AG04450 (cell line): ENCODE measurements at places on chromosomes 1 and 21.

DNA sequence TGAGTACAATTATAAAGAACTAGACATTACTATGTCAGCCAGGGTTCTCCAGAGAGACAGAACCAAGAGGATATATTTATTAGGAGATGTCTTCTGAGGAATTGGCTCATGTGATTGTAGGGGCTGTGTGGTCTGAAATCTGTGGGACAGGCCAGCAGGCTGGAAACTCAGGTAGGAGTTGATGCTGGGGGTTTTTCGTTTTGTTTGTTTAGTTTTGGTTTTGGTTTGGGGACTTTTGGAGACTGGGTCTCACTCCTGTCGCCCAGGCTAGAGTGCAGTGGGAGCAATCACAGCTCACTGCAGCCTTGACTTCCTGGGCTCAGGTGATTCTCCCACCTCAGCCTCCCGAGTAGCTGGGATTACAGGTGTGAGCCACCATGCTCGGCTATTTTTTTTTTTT lies 132.9 kb upstream of the ERRFI1 start:
- no peak for DNase-seq

DNA sequence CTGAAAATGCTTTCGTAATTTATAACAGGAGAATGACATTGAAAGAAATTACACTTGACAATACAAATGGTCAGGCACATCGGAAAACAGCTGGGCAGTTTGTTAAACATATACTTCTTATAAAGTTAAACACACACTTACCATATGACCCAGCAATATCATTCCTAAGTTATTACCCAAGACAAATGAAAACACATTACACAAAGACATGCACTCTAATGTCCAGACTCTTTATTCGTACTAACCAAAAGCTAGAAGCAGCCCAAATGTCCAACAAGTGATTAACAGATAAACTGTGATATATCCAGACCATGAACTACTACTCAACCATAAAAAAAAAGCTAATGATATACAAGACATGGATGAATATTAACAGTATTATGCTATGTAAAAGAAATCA lies 8.5 kb downstream of the AKT3 start:
- peak; percentile 27 for DNase-seq

- DNase-seq = no peak
Observed at GRCh38 chr1:15212216-15212953, 34.6 kb upstream of the FHAD1 start.

- DNase-seq = no peak
Observed at GRCh38 chr1:171379846-171380245, 65.9 kb downstream of the FMO4 start.

DNA sequence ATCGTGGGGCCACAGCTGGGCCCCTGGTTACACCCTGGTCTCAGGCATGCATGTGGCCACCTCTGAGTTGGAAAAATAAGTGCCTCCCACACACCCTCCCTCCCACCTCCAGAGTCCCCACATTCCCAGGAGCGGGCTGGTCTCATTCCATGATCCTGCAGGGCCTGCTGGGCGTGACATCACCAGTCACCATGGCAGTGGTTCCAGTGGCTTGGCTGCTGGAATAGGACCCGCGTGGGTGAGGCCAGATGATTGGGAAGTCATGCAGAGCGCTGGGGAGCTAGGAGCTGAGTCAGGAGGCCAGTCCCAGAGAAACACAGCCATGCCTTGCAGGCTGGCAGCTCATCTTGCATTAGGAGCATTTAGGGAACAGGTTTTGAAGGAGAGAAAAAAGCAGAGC lies 125.4 kb upstream of the TMEM51 start:
- peak; percentile 24 for DNase-seq

DNA sequence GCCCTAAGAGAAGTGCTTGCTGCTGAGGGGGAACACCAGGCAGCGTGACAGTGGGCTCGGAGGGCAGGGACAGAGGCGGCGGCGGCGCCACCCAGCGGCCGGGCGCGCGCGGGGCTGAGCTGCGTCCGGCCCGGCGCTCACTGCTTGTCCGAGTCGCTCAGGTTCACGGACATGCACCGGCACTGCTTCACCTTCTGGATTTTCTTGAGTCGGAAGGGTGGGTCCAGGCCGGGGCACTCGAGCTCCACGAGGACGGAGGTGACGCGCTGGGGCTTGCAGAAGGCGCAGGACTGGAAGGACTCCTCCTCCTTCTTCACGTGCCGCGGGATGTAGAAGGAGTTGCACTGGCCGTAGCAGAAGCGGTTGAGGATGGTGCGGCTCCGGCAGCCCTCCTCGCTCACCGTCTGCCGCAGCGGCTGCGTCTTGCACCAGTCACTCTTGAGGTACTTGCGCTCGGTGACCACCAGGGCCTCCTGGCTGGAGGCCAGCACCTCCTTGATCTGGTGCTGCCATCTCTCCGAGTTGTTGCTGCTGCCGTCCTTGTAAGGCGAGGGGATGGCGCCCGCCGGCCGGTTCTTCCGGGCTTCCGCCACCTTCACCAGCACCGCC lies 119.0 kb downstream of the GREM2 start:
- DNase-seq = no peak

DNA sequence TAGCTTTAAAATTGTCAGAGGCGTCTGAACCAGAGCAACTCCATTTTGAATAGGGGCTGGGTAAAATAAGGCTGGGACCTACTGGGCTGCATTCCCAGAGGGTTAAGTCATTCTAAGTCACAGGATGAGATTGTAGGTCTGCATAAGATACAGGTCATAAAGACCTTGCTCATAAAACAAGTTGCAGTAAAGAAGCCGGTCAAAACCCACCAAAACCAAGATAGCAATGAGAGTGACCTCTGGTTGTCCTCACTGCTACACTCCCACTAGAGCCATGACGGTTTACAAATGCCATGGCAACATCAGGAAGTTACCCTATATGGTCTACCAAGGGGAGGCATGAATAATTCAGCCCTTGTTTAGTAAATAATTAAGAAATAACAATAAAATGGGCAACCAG lies 143.6 kb downstream of the GABPA start:
- DNase-seq = no peak

DNA sequence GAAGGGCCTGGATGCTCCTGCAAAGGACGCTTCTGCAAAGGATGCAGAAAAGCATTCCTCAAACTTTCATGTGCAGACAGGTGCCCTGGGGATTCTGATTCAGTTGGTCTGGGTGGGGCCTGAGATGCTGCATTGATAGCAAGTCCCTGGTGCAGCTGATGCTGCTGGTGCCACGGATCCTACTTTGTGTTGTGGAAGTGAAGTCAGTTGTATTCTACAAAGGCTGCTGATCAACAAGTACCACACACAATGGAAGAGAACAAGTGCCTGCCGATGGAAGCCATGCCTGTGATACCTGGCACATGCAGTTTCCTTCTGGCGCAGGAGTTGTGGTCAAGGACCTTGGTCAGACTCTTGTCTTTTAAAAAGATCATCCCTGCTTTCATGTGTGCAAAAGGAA lies 478.8 kb downstream of the CAMTA1 start:
- DNase-seq = no peak

- DNase-seq = no peak
Observed at GRCh38 chr1:223770621-223771315, 58.4 kb downstream of the CAPN2 start.

DNA sequence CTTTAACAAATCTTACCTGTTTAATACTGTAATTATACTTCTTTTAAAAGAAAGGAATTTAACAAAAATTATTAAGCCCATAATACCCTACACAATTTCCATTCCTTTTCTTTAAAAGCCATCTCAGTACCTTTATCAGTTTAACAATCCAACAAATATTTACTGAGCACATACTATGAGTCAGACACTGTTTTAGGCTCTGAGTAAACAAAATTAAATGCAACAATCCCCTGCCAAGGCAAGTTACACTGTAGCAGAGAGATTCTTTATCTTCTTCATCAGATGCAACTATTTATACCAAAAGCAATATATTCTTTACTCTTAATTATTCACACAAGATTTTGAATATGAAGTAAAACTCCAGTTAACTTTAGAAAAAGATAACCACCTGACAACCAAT lies 12.0 kb downstream of the DENND1B start:
- no peak for DNase-seq
